ENCODE measurements at places on chromosomes 5 and 9.

DNA sequence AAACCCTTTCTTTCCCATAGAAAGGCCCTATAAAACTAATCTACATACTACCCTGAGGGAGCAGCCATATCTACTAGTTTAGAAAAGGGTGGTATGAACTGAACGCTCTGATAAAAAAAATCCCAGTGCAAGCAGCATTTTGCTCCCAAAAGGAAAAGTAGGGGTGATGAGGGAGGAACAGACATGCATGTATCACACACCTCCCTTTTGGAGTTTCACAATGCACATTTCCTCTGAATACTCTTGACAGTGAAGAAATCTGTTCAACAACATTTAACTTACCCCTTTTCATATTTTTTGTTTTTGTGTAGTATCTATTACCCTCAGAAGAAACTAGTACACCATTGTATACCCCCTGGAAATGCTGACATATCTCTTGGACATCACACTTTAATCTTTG, 411.4 kb downstream of the MAT2B start:
- peak; percentile 53 for DNase-seq

DNA sequence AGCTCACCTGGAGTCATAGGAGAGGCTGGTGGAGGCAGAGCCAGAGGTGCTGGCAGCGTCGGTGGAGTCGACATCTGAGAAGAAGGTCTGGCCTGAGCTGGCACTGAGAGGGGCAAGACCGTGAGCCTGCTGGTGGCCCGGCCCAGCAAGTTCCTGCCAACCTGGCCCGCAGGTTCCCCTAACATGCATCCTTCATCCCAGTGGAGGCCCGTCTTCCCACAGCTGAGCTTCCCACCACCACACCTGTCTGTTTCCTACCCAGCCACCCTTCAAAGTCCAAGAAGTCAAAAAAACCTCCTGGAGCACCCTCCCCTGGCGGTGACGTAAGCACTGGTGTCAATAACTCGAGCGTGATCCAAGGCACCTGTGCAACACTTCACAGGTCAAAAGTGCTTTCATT, 16.9 kb downstream of the PHF19 start:
- DNase-seq, result no peak

DNA sequence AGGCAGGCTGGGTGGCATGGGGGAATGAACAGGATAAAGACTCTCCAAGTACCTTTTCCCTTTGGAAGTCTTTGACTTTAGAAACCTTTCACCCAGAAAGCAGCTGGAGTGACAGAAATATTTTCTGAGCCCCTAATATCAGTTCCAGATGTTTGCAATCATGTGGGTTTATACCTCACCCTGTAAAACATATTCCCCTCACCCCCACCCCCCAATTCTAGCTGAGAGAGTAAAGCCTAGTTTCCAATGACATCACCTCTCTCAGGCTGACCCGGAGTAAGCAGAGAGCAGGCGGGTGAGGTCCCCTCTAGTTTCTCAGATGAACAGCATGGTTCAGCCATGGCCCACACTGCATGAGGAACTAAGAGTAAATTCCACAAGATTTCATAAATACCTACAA, 82.9 kb upstream of the TRIM32 start:
- no peak for DNase-seq

- DNase-seq, result no peak
These were observed 41.2 kb downstream of the DBH start for GRCh38 chr9:133677126-133678010.

DNA sequence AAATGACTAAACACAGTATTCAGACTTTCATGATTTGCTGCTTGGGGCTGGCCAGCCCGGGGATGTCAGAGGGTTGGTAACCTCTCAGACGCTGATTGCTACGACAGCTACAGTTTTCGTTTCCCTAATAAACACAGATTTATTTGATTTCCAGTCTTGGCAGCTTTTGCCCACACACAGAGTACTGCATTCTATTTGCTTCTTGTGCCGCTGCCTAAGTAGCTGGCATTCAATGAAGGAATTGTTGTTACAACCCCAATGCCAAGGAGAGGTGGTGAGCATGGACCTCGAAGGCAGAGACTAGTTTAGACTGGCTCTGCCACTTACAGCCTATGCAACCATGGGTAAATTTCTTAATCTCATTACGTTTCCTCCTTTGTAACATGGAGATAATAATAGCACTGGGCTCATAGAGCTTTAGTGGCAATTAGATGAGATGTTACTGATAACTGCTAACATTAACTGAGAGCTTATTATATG, 247.1 kb upstream of the PANK3 start:
- no peak for DNase-seq

- peak; percentile 4 for DNase-seq
These were observed 205.5 kb downstream of the NPR3 start for GRCh38 chr5:32916648-32917047.

Measured in suppressor macrophage treated with lipopolysaccharide for 1 hour (primary cell).